ENCODE measurements at places on chromosomes 1 and 21. TPM values are rescaled to one million over a fixed set of nuclear protein-coding genes. Genes with fewer than 3 reads are reported as not detected.

GRCh38 chr1:99992760-99993467 is 23.1 kb downstream of the SLC35A3 start:
- no peak for ATAC-seq

Gene PLPPR4
- total RNA-seq: 15.8 TPM

- ATAC-seq: peak; percentile 22
Measured at GRCh38 chr21:38392661-38393060, 105.6 kb downstream of the ERG start.

Gene YARS1
- total RNA-seq: 302 TPM

Gene TNFRSF18
- total RNA-seq: 0.21 TPM

Gene ARHGAP30
- 2.8 TPM for total RNA-seq

Gene IFI44
- 119 TPM for total RNA-seq

Gene CD101
- total RNA-seq: 5.7 TPM

DNA sequence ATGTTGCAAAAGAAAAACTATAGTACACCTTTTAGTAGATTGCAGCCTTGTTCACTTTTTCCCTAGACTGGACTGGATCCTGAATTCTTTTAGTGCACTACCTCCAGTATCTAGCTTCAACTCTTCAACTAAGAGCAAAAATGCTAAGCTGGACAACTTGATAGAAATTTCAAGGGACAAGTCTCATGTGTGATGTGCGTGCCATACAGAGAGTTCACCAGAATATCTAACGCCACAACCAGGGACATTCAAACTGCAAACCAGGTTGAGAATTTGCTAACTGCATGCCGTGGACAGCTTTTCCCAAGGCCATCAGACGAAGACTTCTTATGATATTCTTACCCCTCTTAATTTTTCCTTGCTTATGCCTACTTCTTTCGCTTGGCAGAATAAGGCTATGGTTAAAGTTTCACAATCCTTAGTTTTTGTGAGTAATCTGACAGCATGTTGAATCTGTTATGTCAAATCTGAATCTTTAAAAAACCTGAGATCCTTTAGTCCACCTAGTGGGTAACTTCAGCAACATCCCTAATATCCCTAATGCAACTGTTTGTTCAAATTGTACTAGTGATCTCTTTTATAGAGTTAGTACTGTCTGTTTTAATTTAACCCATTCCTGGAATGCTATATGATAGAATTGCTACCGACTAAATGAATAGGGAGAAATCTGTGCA is 66.4 kb downstream of the DDAH1 start:
- no peak for ATAC-seq

DNA sequence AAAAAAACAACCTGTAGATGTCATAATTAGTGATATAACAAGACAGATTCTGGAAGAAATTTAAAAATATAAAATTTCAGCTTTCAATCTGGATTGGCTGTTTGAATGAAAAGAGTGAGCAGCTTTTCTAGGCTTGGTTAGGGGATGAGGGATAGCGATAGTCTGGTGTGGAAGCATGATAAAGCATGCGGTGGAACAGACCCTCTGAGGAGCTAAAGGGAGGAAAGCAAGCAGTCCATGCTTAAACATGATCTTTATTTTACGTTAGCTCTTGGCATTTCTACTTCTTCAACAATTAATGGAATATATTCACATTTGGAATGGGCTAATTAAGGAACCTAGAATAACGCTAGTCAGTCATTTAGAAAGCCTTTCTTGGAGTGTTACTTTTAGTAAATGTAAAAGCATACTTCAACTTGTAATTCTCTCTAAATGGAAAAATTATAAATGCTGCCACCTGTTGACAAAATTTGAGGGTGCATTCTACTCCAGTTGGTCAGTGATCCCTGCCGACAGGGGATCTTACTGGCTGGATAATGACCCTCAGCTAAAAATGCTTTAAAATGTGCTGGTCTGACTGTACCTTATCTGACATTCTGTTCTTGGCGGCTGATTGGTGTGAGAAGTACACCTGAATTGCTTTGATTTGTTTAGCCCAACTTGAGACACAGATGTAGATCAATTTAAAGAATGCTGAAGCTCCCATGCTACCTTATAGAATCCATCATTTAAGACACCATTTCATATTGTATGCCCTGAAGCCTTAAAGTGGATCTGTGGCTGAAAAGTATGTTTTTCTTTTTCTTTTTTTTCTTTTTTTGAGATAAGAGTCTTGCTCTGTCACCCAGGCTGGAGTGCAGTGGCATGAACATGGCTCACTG is 61.2 kb downstream of the AK4 start:
- peak; percentile 55 for ATAC-seq

DNA sequence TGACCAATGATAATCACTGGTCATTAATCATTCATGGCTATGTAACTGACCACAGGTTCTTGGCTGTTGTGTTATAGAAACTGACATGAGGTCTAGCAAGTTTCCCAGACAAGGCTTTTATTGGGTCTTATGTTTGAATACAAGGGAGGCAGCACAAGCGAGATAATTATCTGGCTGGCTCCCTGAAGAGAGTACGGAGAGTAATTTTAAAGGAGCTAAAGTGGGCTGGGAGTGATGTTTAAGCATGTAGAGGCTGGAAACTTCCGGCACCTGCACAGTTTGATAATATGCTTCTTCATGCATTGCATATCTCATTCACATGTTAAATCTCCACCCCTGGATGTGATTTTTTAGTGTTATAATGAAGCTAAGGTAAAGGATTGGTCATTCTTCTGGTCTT is 116.2 kb upstream of the KCNK1 start:
- ATAC-seq: no peak

- ATAC-seq: no peak
Measured at GRCh38 chr1:228315945-228316588, 90.6 kb downstream of the TRIM11 start.

- peak; percentile 87 for ATAC-seq
Measured at GRCh38 chr1:203649999-203650836, 23.6 kb downstream of the ATP2B4 start.

Gene BCAR3
- 31.4 TPM for total RNA-seq

GRCh38 chr1:29444782-29445729 is 208.7 kb downstream of the PTPRU start:
- no peak for ATAC-seq

Gene KRTAP12-2
- not detected for total RNA-seq

DNA sequence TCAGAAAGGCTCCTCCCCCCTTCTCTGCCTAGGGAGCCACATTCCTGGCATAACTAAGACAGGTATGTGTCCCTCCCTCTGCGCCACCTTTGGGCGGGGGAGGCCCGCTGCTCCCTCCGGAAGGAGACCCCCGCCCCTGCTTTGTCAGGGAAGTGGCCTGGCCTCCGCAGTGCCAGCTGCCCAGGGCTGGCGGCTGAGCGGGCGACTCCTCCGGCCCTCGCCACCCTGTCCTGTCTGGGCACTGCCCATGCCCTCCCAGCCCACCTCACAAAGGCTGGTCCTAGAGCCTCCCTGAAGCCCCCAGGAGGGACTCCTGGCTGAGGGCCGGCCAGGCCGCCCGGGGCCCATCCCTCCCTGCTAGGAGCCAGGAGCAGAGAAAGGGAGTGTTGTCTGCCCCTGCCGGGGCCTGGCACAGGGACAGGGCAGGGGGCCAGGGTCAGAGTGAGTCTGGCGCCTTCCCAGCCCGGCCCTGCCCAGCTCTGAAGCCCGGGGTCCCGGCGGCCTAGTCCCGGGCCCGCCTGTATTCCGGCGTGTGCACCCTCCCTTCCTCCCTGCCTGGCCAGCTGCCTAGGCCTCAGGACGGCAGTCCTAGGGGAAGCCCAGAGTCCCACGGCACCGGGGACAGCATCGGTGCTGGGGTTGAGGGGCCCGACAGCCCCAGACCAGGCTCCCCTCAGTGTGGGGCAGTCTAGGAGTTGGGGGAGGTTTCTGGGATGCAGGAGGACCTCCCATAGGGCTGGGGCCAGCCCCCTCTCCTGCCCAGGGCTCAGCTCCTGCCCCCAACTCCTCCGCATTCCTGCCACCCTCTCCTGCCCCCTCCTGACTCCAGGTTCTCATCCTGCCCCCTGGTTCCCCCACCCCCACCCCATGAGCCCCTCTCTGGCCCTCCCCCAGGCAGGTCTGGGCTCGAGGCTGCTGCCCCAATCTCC is 5.1 kb downstream of the AGRN start:
- no peak for ATAC-seq

DNA sequence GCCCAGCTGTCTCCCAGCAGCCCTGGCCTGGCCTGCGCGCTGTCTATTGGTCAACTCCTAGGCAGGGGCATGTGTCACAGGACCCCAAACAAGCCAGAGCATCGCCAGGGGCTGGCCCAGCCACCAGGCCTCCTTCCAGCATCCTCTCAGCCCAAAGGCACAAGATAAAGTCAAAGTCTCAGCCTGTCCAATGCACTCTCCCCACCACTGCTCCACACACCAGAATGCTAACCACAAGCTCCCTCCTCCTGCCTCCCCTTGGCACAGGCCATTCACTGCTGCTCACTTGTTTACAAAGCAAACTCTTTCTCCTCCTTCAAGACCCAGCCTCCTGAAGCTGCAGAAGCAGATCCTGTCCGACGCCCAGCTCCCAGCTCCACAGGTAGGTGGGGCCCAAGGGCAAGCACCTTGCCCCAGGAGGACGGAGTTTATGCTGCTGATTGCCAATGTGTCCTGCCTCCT is 133.4 kb downstream of the DMRTB1 start:
- ATAC-seq: peak; percentile 31

GRCh38 chr1:56092684-56093570 is 486.4 kb downstream of the PLPP3 start:
- no peak for ATAC-seq

Gene OR2T29
- 1.4 TPM for total RNA-seq

Gene NUCKS1
- 168 TPM for total RNA-seq

Gene TEX38
- 0.72 TPM for total RNA-seq

DNA sequence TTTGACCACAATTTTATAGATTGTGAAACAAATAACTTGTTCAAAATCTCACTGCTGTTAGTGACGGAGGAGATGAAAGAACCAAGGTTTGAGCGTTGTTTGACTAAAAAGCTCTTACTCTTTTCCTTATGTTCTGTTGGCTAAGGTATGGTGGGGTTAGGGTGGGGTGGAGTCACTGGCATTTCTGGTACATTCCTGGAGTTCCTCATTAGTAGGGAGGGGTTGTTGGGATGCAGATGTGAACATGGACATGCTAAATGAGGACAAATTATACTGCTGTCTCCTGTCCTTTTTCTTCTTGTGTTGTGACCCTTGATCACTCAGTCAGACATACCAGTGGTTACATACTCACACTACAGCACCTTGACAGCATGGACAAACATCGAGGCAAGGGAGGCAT is 26.2 kb upstream of the CD1D start:
- ATAC-seq: no peak

- ATAC-seq: no peak
Measured at GRCh38 chr1:41998250-41998649, 79.5 kb upstream of the HIVEP3 start.

DNA sequence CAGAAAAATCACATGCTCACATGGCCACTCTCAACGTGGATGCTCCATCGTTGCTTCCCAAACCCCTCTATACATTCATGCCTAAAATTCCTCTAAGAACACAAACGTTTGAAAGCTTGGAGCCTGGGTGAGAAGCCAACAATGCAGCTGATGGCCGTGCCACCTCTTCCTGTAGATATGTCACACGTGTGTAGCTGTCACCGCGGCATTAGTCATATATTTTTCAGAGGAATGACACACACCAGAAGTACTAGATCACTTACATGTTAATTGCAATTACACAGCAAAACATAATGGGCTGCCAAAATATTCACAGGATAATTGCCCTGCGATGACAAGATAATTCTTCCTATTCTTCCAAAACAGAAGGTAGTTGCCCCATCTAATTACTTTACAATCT is 112.7 kb upstream of the BACE2 start:
- ATAC-seq: no peak

DNA sequence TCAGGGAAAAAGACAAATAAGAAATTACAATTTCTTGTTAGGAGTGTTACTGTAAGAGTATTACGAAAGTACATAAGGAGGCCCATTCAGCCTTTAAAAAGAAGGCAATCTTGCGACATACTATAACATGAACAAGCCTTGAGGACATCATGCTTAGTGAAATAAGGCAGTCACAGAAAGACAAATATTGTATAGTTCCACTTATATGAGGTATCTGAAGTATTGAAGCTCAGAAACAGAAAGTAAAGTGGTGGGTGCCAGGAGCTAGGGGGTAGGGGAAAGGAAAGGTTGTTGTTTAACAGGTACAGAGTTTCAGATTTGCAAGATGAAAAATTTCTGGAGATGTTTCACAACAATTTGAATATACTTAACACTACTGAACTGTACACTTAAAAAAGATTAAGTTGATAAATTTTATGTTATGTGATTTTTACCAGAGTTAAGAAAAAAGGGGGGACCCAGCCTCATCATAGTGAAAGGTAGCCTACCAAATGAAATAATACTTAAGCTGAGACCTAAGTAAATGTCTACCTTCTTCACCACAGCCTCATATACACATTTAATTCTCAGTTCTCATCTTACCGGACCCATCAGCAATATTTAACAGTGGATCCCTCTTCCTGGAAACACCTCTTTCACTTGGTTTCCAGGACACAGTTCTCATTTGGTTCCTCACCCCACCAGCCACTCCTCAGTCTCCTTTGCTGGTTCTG is 19.5 kb downstream of the USP24 start:
- no peak for ATAC-seq

DNA sequence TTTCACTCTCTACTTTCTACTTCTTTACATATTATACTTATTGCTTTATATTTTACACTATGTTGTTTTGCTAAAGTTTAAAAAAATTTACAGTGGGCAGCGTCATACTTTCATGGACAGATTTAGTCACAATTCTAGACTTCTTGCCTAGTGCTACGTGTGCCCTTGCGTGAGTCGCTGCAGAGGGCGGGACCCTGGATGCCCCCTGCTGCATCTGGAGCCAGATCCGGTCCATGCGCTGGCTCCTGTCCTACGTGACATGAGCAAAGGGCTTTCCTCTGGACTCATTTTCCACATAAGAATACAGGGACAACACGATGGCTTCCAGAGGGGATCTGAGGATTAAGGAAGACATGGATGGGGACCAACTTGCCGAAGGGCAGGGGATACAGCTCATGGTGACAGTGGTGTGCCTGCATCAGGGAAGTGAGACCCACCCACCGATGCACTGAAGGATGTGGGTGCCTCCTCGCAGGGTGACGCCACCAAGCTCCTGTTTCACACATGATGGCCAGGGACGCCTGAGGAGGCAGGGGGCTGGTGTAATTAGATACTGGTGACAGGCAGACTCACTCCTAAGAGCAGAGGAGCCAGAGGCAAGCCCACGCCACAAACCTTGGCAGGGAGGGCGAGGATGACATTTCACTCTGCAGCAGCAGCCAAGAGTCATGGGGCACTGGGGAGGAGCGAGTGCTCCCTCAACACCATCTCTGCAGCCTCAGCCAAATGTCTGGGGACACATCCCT is 86.6 kb downstream of the DMRTB1 start:
- ATAC-seq: peak; percentile 1

- ATAC-seq: no peak
Measured at GRCh38 chr21:29335720-29336119, 37.0 kb downstream of the BACH1 start.

GRCh38 chr21:39016740-39017315 is 166.4 kb downstream of the PSMG1 start:
- ATAC-seq: no peak

GRCh38 chr1:96944432-96945092 is 223.0 kb downstream of the PTBP2 start:
- no peak for ATAC-seq

DNA sequence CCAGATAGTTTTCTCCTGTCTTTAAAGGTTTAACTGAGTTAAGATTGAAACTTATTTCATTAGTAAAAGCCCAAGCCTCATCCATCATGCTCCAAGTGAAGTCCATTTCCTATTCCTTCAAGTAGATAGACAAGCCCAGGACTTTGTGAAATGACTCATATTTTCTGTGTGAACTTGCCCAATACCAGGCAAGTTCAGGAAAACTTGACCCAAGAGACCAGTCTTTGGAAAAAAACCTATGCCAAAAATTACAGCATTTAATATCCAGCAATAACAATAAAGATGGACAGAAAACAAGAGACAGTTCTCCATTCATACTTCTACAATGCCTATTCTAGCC is 405 bp upstream of the RAB29 start:
- no peak for ATAC-seq

All from motor neuron (in vitro differentiated cells).